CD4-positive, CD25-positive, alpha-beta regulatory T cell (primary cell): ENCODE measurements at places on chromosomes 11 and 22. TPM values are rescaled to one million over a fixed set of nuclear protein-coding genes. Genes with fewer than 3 reads are reported as not detected.

The DDI1 gene
- 0.17 TPM for polyA plus RNA-seq

DNA sequence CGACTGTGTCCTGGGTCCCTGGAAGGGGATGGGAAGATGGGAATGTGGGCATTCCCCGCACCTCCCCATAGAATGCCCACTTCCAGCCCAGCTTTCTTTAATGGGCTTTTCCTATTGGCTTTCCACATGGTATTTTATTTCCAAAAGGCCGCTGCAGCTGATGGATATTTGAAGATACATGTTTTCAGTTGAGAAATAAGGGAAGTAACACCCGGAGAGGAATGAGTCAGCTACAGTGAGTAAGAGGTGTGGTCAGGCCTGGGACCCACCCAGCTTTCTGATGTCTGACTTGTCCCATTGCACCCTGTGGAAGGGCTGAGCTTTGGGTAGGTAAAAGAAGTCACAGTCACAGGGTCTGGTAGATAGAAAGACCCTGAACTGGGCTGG, 476.9 kb downstream of the MIAT start:
- no peaks in the 10 kb centered on the region for H3K4me1 ChIP-seq
- H3K4me3 ChIP-seq: no peak overlapping the region
- H3K27ac ChIP-seq: no peak overlapping the region
- DNase-seq: peak; percentile 47

DNA sequence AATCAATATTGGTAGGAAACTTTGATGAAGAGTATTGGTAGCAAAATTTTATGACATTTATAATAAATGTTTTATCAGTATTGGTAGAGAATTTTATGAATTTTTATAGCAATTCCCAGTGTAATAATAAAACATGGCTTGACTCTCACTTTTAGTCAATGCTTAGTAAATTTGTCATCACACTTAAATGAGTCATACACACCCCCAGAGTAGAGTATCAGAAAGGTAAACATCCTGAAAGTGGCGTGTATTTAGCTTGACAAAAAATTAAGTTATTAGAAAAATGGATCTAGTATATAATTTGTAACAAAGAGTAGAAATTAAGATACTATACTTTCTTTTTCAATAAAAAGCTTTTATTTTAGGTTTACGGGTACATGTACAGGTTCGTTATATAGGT, 2.6 kb downstream of the MS4A3 start:
- H3K27ac ChIP-seq: no peak overlapping the region
- H3K4me1 ChIP-seq: no peaks in the 10 kb centered on the region
- H3K36me3 ChIP-seq: no peaks in the 10 kb centered on the region
- H3K27me3 ChIP-seq: no peaks in the 10 kb centered on the region

The USP2 gene
- 0.22 TPM for polyA plus RNA-seq

GRCh38 chr11:86621854-86622253, 50.6 kb downstream of the ME3 start:
- no peak overlapping the region for H3K4me3 ChIP-seq
- no peak for DNase-seq

The CD6 gene
- 138 TPM for polyA plus RNA-seq

GRCh38 chr11:62432695-62433094, 13.9 kb downstream of the SCGB1A1 start:
- H3K27ac ChIP-seq: no peak overlapping the region
- DNase-seq: no peak
- peaks cover 4% of the 10 kb centered on the region for H3K4me1 ChIP-seq
- H3K36me3 ChIP-seq: no peaks in the 10 kb centered on the region
